GM06990 (cell line): ENCODE measurements at places on chromosomes 5 and 9.

GRCh38 chr9:27429436-27429835, 94.7 kb upstream of the IFNK start:
- no peak for DNase-seq

GRCh38 chr5:31516802-31517201, 15.1 kb downstream of the DROSHA start:
- DNase-seq: no peak

DNA sequence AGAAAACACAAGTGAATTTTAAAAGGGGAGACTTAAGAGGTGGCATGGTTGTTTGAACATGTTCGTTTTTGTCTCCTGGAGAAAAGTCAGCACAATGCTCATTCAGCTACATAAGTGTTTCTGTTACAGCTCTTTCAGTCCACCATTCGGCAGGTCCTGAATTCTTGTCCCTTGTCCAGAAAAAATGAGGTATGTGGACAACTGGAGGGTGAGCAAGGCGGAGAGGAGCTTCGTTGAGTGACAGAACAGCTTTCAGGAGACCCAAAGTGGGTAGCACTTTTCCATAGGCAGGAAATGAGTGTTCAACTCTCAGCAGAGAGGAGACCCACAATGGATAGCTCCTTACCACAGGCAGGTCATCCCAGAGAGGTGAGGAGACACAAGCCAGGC, 4.9 kb downstream of the PDCD1LG2 start:
- no peak for DNase-seq

DNA sequence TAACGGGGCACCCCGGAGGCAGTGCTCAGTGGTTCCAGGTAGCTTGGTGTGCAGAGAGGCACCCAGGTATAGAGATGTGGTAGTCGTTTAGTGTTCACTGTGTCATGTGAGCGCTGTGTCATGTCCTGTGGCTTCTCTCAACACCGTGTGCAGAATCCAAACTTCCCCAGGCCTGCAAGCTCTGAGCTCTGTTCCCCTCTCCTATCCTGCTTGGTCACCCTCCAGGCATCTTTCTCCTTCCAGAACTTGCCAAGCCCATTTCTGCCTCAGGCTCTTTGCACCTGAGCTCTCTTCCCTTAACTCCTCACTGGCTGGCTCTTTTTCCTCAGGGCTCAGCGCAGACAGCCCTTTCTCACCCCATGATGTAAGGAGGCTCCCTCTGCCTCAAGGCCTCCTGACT, 64.8 kb downstream of the CARTPT start:
- no peak for DNase-seq

GRCh38 chr5:93240228-93240834, 340.7 kb downstream of the NR2F1-AS1 start:
- DNase-seq: peak; percentile 15

- no peak for DNase-seq
These were observed 200.6 kb upstream of the ZNF618 start for GRCh38 chr9:113675475-113675941.

DNA sequence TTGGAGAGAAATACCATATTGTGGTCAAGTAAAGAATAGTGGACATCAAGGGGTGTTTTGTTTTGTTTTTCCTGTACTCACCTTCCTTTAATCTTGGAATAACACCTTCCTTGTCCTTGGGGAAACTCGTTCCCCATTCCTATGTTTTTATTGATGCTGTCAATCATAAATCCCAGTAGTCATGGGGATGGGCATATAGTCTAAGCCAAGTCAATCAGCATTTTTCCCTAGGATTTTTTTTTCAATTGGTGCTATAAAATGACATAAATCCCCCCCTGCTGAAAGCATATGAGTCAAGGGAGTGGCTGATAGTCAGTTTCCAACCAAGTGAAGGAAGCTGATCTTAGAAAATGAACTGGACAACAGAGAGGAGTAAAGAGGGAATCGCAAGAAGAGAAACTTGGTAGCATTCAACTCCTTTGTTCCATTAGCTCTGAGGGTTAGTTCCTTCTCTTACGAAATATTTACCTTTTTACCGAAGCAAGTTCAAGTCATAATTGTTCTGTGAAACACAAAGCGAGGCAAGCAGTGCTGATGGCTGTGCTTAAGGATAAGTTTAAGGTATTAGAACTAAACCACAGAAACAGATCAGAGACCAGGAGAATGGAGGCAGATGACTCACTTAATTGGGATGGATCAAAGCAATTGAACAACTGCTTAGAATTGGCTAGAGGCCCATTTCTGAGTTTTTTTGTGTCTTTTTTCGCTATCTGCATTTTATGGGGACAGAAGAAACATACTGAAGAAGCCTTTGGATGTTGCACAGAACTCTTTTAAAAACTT, 218.6 kb downstream of the SEMA6A start:
- DNase-seq: no peak

- DNase-seq: no peak
These were observed 52.3 kb upstream of the MTAP start for GRCh38 chr9:21750021-21750735.

- DNase-seq: no peak
These were observed 472.3 kb downstream of the LRRC70 start for GRCh38 chr5:63050916-63051315.

DNA sequence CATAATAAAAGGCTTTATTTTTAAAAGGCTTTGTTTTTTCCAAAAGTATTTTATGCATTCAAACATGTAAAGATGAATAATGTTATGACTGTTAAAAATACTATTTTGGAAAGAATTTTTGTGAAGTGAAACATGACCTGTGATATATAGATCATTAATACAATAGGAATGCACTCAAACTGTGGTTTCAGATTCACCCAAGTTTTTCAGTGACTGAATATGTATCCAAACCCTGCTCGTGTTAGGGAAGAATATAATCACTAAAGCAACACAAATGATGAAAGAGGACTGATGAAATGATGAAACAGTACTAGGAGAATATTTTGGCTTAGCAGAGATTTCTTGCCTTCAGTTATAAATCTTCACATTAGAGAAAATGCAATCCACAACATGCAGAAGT, 278.0 kb downstream of the ADAMTS6 start:
- DNase-seq: peak; percentile 39

GRCh38 chr5:157312492-157312891, 46.6 kb downstream of the CYFIP2 start:
- no peak for DNase-seq

GRCh38 chr9:10036095-10036494, 576.7 kb downstream of the PTPRD start:
- DNase-seq: no peak

DNA sequence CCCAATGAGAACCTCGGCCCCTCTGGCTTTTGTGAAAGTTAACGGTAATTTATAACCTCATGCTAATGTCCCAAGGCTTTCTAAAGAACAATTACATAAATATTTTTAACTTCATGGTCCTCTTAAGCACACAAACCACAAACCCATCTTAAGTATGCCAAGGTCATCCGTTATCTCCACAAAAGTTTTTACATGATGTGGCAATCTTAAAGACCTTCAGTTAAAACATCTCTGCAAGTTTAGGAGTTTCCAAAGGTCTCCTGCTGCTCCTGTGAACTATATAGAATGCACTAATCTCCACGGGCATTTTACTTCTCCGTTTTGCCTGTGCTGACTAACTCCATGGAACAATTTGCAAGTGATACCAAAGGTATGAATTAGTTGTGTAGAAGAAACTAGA, 228.2 kb downstream of the TLE1 start:
- no peak for DNase-seq

DNA sequence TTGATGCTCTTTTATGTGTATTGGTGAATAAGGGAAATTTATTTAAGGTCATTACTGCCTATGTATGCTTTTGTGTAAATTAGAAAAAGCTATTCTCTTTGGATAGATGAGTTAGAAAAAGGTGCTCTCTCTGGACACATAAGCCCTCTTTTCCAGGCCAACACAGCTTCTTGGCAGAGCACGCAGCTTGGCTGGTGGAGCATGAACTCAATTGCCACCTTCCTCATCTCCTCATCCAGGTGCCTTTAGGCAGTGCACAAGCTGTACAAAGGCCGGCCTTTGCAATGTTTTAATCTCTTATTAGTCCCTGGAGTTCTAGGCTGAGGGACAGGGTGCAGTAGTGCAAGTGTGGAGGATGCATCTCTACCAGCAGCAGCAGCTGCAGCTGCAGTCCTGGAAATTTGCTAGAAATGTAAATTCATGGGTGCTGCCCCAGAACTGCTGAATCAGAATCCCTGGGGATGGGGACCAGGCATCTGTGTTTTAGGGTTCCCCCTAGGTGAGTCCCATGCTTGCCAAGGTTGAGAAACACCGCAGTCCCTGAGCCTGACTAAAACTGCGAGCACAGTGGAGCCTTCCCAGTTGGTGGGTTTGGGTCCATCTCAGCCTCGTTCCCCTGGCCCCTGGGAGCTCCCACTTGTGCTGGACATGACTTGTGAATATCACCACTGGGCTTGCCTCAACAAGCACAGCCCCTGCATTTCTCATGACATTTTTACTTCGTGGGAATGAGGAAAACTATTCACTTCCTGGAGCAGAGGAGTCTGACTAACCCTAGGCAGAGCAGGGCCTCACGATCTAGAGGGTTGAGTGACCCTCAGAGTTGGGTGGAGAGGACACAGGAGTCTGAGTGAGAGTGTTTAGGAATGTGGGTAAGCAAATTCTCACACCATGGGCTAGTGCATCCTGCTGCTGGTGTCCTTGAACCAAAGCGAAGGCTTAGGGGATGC, 272.3 kb downstream of the ZSWIM6 start:
- DNase-seq: no peak

DNA sequence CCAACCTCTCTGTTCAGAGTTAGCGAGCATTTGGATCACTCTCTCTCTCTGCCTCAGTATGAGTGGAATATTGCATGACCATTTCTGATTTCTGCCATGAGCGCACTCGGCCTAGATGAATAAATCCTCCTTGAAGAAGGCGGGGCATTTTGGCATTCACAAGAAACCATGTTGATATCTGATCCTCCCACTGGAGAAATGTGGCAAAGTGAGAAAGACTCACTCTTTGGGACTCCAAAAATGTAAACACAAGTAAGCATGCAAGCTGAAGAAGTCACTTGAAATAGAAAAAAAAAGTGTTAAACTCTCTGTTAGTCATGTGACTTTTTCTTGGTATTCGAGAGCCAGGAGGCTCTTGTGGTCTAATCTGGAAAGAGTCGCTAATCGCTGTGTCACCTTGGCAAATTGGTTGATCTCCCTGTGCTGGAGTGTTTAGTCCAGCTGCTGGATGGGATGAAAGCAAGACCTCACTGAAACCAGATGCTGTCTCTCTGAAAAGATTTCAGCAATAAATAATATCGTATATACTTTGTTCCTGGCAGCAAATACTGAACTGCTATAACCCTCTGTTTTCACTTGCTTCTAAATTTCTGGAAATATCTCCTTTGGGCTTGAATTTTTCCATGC, 95.5 kb downstream of the GHR start:
- no peak for DNase-seq

DNA sequence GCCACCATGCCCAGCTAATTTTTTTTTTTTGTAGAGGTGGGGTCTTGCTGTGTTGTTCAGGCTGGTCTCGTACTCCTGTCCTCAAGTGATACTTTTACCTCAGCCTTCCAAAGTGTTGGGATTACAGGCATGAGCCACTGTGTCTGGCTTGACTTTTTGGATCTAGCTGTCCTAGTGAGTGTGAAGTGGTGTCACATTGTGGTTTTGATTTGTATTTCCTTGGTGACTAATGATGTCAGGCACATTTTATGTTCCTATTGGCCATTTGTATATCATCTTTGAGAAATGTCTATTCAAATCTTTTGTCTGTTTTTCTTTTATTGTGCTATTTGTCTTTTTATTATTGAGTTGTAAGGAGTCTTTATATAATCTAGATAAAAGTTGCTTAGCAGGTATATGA, 53.5 kb upstream of the MCCC2 start:
- no peak for DNase-seq

GRCh38 chr9:126084008-126084407, 242.6 kb upstream of the MVB12B start:
- DNase-seq: no peak

- no peak for DNase-seq
These were observed 81.2 kb upstream of the NAA35 start for GRCh38 chr9:85859765-85860164.

- DNase-seq: no peak
These were observed 147.6 kb downstream of the NR2F1-AS1 start for GRCh38 chr5:93433422-93433821.

DNA sequence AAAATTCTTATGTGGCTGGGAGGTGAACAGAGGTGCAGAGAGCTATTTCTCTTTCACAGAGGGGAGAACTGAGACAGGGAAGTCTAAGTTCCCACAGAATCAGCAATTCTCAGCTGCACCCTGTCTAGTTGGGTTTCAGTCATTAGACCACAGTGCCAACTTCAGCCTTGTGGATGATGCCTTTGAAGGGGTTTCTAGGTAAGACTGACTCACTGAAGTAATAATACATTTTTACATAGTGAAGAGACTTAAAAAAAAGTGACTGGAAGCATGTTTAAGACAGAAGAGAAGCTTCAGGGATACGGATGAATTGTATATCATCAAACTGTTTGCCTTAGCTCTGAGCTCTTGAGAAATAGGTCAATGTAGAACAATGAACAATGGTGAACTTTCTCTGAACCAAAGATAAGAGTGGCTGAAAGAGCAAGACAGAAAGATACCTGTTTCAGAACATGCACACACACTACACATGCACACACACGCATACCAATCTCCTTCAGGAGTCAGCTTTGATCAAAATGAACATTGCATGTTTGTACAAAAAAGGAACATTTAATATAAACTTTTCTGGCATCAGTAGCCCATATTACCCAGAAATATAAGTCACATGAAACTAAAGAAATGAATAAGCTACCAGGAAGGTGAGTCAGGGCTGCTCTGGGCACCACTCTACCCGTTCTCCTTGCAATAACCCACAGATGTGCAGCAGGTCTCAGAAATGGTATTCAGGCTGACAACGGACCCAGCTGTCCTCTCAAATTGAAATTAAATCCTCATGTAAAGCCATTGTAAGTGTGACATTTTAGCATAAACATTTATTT, 12.6 kb upstream of the FYB1 start:
- DNase-seq: no peak

- DNase-seq: no peak
These were observed 61.3 kb downstream of the NR2F1-AS1 start for GRCh38 chr5:93519740-93520139.

GRCh38 chr9:20490246-20490834, 132.0 kb downstream of the MLLT3 start:
- no peak for DNase-seq

DNA sequence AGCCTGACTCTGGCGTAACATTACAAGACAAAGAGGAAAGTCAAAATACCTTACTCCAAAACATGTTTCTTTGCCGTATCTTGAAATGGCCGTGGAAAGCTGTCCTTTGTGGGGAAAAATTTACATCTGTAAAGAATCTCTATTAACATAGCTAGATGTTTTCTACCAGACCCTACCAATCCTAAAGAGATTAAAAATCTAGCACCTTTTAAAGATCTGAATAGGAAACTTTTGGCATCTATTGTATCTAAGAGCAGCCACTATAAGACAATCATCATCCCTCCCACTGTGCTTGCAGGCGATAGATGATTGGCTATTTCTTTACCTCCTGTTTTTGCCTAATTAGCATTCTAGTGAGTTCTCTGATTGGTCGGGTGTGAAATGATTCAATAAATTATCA, 82.5 kb upstream of the SNCAIP start:
- no peak for DNase-seq

- DNase-seq: no peak
These were observed 61.2 kb upstream of the TAF11L2 start for GRCh38 chr5:17436761-17437221.
